Chondrocyte (in vitro differentiated cells): ENCODE measurements at places on chromosomes 2 and 18. TPM values are rescaled to one million over a fixed set of nuclear protein-coding genes. Genes with fewer than 3 reads are reported as not detected.

Gene UNC80
- total RNA-seq = 0.02 TPM in 1 of 3 replicates, not detected in the others

Gene IL18RAP
- not detected in 3 replicates for total RNA-seq

Gene LRP2
- total RNA-seq = not detected in 3 replicates

Gene RNF103
- total RNA-seq = 28.5 to 32.4 TPM (median 32.3 TPM) in 3 replicates

Gene SIX3
- total RNA-seq = not detected in 3 replicates
